ENCODE measurements at places on chromosomes 3 and 15.
A peak's percentile ranks its signal among the peaks of the same experiment; 100 is the strongest.

DNA sequence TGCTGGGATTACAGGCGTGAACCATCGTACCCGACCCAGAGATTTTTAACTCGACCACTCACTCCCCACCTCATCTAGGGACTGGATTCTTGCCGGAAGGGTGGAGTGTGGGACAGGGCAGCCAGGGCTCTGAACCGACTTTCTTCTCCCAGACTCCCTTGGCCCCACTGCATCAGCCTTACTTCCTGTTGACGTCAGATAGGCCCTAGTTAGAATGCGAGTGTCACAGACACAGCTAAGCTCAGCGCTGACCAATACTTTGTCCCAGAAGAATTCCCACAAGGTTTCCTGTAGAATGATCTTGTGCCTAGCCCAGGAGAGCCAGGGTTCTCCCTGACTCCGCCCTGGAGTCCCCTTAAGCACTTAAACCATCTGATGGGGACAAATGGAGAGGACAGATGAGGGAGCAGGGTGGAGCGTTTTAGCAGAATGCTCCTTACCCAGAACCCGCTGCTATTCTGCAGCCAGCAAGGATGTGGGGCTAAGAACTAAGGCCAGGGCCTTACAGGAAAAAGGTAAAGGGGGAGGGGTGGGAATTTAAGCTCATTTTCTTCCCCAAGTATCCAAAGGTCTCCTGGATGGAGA, 5.8 kb upstream of the TUSC2 start:
- DNase-seq = no peak

GRCh38 chr3:139204728-139205127, 139.1 kb upstream of the MRPS22 start:
- DNase-seq = no peak

- no peak for DNase-seq
These were observed 34.8 kb upstream of the AMOTL2 start for GRCh38 chr3:134409041-134409440.

- no peak for DNase-seq
These were observed 74.1 kb downstream of the ATP8B4 start for GRCh38 chr15:50044904-50045303.

GRCh38 chr15:39447881-39448280, 133.0 kb upstream of the THBS1 start:
- DNase-seq = no peak

DNA sequence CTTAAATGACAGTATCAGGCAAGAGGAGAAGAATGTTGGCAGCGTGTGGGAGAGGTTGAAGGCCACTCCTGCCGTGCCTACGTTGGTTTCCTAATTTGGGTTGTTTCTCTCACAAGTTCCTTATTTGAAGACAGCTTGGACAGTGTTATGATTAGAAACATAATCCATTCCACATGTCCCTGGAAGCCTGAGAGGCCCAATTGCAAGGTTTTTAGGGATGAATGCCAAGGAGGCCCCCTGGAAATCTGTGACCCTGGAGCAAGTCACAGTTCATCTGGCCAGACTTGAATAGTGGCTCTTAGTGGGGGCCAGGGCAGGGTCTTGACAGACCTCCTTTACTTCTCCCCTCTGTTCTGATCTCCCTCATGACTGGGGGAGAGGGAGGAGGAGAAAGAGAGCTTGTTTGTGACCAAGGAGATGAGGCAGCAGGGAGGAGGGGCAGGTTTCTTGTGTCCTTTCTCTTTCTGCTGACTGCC, 584.4 kb upstream of the TBL1XR1 start:
- no peak for DNase-seq

- DNase-seq = no peak
These were observed 50.7 kb downstream of the FOXP1 start for GRCh38 chr3:71532639-71533395.

DNA sequence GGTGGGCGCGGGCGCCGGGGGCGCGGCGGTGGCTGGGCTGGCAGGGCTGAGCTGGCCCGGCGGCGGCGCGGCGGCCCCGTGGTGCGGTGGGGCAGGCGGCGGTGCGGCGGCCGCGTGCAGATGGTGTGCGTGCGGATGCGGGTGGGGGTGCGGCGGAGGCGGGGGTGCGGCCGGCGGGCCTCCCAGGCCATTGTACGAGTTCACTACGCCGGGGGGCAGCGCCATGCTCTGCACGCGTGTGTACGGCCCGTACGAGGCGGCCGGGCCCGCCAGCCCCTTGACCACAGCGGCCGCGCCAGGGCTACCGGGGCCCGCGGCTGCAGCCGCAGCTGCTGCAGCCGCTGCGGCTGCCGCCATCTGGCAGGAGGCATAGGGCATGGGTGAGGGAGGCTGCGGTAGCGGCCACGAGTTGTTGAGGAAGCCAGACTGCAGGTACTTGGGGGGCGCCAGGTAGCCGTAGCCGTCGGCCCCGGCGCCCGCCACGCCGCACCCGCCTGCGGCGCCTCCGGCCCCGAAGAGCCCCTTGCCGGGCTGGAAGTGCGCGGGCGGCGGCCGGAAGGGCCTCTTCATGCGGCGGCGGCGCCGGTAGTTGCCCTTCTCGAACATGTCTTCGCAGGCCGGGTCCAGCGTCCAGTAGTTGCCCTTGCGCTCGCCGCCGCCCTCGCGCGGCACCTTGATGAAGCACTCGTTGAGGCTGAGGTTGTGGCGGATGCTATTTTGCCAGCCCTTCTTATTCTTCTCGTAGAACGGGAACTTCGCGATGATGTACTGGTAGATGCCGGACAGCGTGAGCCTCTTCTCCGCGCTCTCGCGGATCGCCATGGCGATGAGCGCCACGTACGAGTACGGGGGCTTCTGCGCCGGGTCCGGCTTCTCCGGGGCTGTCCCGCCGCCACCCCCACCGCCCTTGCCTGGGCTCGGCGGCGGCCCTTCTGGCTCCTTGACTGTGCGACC, 951 bp downstream of the FOXL2 start:
- no peak for DNase-seq

GRCh38 chr15:61047783-61048182, 181.3 kb downstream of the RORA start:
- DNase-seq = no peak

DNA sequence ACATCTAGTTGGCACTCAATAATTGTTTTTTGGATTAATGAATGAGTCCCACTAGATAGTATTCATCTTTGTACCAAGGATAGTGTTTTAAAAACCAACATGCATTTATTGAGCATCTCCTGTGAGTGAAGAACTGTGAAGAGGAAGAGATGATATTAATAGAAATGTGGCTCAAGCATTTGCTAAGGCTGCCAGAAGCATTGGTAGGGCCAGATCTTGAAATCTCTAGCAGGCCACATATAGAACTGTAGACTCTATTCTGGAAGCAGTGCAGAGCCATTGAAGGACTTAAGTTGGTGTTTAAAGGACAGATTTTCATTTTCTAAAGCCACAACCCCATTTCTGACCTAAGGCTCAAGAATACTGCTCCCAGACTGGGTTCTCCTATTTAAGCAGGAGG, 99.0 kb downstream of the NEK11 start:
- DNase-seq = no peak

GRCh38 chr3:98692787-98693473, 70.2 kb upstream of the ST3GAL6 start:
- no peak for DNase-seq

GRCh38 chr15:78035321-78035751, 42.2 kb downstream of the TBC1D2B start:
- DNase-seq = no peak

DNA sequence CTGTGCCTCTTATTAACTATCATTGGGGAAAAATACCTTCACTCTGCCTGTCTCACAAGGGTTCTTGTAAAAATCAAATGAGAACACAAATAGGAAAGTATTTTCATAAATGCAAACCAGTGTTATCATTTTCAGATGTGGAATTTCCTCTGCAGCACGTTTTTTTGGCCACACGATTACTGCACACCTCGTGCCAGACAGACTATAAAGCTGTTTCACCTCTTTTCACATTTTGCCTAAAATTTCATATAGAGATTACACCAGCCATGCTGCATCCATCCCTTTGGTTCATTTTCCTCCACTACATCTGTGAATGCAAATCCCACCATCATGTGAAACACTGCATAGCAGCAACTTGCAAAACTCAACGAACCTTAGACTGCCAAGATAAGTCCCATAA, 1.2 kb upstream of the TMOD2 start:
- DNase-seq = no peak

GRCh38 chr3:115388811-115389210, 234.5 kb upstream of the GAP43 start:
- DNase-seq = no peak

- no peak for DNase-seq
These were observed 42.8 kb upstream of the TMEM115 start for GRCh38 chr3:50401978-50402595.

DNA sequence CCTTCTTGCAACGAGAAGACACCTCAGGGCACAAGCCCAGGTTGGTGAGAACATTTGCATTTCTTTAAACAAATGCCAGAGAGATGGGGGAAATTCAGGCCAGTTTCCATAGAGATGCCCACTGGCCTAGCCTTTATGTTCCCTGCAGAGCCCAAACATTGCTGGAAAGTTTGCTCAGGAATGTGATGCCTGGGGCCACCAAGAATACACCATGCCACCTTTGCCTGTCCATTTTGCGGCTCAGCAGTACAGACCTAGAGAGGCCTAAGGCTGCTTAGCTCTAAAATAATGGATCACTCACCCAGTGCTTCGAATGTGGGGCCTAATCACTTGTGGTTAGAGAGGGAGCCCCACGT, 210.0 kb downstream of the RPLP1 start:
- no peak for DNase-seq

- peak; percentile 48 for DNase-seq
These were observed 12.4 kb downstream of the TNK2 start for GRCh38 chr3:195895861-195896360.

DNA sequence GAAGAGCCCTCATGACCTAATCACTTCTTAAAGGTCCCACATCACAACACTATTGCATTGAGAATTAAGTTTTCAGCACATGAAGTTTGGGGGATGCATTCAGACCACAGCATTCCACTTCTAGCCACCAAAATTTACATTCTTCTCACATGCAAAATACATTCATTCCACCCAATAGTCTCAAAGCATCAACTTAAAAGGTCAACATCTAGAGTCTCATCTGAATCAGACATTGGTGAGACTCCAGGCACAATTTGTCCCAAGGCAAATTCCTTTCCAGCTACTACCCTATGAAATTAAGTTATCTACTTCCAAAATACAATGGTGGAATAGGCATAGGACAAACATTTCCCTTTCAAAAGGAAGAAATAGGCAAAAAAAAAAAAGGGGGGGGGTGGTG, 64.9 kb downstream of the PLSCR2 start:
- DNase-seq = no peak

- DNase-seq = no peak
These were observed 54.7 kb downstream of the FOXP1 start for GRCh38 chr3:71528816-71529215.

DNA sequence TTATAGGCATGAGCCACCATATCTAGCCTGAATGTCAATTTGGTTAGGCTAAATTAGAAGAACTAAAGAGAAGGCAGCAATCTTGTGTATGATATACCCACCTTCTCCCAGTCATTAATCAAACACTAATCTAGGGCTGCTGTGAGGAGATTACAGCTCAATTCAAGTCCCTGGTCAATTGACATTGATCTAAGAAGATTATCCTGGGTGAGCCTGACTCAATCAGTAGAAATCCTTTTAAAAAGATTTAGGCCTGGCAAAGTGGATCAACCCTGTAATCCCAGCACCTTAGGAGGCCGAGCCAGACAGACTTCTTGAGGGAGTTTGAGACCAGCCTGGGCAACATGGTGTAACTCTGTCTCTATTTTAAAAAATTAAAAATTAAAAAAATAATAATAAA, 2.5 kb upstream of the DNAH12 start:
- no peak for DNase-seq
